ENCODE measurements at places on chromosomes 12 and 14.
A peak's percentile ranks its signal among the peaks of the same experiment; 100 is the strongest.

DNA sequence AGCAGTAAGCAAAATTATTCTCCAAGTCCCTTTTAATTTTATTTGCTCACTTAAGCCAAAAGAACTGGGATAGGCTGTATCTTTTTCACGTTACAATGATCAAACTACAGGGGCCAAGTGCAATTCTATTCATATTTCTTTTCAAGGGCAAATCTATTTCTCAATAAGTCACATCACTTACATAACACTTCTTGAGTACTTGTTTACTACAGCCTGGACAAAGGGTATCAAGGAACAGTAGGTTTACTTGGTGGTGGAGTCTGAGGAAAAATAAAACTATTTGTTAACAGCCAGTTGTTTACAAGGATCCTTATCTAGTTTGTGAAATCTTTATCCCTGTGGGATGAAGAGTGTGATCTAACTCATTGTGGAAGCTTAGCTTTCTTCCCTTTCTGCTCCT is 72.1 kb downstream of the PDE3A start:
- no peak for DNase-seq
- no peak overlapping the region for H3K4me3 ChIP-seq
- peaks cover 25% of the 10 kb centered on the region for H3K4me1 ChIP-seq
- H3K27ac ChIP-seq: peak overlapping the region; percentile 41
- H3K36me3 ChIP-seq: no peaks in the 10 kb centered on the region
- H3K27me3 ChIP-seq: no peaks in the 10 kb centered on the region

DNA sequence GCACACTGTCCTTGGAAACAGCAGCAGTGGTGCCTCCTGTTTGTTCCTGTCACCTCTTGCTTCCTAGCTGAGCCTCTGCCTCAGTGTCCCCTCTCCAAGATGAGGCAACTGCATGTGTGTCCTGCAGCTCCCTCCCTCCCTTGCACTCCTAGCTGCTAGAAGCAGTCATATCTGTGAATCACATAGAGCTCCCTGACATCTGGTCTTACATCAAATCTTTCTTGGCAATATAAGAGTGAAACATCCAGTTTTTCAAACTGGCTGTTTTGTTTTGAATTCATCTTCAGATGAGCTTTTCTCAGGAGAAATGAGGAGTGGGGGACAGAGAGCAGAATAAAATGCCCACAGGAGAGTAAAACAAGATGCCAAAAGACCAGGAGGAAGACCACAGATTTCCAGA is 103.7 kb downstream of the VCPKMT start:
- no peaks in the 10 kb centered on the region for H3K36me3 ChIP-seq
- no peaks in the 10 kb centered on the region for H3K27me3 ChIP-seq
- peaks cover under 1% of the 10 kb centered on the region for H3K4me1 ChIP-seq
- no peak overlapping the region for H3K4me3 ChIP-seq

DNA sequence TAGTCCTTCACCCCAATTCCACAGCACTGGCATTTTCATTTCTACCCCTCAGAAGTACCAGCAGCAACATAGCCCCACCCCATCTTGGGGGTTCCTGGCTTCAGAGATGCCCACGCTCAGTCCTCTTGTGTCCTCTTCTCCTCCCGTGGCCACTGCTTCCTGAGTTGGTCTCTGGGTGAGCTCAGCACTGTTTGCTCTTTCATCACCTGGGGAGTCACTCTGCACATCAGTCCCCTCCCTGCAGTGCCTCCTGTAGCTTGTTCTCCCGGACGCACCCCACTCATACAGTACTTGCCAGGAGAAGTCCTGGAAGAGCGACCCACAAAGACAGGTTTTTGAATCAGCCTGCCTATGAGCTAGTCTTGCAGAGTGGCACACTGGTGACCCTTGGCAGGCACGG is 63.8 kb downstream of the GSC start:
- H3K27me3 ChIP-seq: no peaks in the 10 kb centered on the region
- no peak overlapping the region for H3K4me3 ChIP-seq
- H3K4me1 ChIP-seq: no peaks in the 10 kb centered on the region
- no peak overlapping the region for H3K27ac ChIP-seq

DNA sequence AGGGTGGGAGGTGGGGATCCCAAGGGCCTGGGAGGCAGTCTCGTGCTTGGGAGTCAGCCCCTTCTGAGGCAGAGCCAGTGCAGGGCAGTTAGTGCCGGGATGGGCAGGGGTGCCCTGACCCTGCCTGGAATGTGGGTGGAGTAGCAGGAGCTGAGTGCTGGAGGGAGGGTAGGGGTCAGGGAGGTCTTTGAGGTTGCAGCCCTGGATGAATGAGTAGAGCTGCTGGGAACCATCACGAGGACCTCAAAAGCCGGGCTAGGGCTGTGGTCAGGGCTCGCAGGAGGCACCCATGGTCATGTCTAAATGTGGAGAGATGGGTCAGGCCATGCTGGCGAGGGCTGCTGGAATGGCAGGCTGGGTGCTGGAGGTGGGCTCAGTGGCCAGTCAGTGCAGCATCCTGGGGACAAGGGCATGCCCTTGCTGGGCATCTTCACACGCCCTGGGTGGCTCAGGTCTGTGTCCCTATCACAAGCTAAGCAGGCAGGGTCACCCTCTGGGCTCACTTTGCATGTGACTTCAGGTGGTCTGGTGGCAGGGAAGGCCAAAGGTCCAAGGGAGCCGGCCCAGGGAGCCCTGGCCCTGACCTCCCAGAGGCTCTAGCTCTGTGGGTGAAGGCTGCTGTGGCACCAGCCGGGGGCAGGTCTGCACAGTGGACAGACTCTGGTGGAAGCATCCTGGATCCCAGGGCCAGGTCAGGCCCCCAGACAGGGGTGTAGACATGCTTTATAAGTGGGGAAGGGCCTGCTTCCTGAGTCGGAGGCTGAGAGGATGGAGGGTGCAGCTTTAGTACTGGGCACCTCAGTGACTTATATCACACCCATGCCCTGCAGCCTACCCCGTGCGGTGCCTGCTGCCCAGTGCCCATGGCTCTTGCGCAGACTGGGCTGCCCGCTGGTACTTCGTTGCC is 24.5 kb downstream of the PAPLN start:
- no peak overlapping the region for H3K4me3 ChIP-seq
- no peaks in the 10 kb centered on the region for H3K4me1 ChIP-seq
- no peak for DNase-seq
- H3K27me3 ChIP-seq: no peaks in the 10 kb centered on the region
- no peak overlapping the region for H3K27ac ChIP-seq

DNA sequence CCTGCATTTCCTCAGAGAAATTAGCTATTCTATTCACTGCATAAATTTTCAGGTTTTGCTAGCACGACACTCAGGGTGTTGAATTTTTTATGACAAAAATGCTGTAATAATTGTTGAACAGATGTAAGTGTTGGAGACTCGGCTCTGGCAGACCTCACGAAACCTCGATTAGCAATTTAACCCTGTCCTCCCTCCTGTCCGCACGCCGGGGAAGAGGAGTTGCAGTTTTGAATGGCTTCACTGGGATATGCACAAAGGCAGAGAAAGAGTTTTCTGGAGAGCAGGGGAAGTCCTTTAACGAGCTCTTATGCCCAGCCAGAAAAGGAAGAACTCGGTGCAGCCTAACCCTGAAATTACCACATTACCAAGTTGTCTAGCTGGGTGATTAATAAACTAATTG is 661.1 kb downstream of the VRK1 start:
- H3K4me1 ChIP-seq: no peaks in the 10 kb centered on the region
- no peaks in the 10 kb centered on the region for H3K27me3 ChIP-seq
- H3K27ac ChIP-seq: no peak overlapping the region
- DNase-seq: no peak
- no peak overlapping the region for H3K4me3 ChIP-seq

All from gastrocnemius medialis (tissue), 4 donors.